Spinal cord (tissue), 10 donors: ENCODE measurements at places on chromosomes 6 and 20. TPM values are rescaled to one million over a fixed set of nuclear protein-coding genes. Genes with fewer than 3 reads are reported as not detected.

DNA sequence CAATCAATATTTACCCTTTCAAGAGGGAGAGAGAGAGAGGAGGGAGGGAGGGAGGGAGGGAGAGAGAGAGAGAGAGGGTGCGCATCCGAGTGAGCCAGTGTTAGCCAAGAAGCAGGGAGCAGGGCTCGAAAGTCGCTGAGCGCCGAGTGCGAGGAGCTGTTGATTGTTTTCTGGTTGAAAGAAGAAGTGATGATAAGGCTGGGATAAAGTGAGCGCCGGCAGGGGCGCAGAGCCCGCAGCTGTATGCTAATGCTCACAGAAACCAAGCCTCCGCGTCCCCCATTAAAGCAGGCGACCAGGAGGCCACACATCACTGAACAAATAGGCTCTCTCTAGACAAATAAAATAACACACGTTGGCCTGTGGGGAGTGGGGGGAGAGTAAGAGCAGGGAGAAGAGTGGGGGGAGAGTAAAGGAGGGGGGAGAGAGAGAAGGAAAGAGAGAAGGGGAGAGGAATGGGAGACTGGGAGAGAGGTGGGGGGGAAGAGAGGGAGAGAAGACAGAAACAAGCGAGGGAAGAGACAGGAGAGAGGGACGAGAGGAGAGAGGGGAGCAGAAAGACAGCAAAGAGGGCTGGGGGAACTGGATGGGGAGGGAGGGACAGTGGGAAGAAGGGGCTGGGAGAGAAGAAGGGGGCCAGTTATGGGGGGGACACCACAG, 5.0 kb upstream of the INSM1 start:
- no peak for DNase-seq

GRCh38 chr20:19616081-19616480, 142.0 kb upstream of the RIN2 start:
- no peak for DNase-seq

- DNase-seq: no peak
These were observed 692.8 kb downstream of the EPM2A start for GRCh38 chr6:145042559-145042958.

GRCh38 chr6:135461208-135461607, 36.3 kb downstream of the AHI1 start:
- no peak for DNase-seq

DNA sequence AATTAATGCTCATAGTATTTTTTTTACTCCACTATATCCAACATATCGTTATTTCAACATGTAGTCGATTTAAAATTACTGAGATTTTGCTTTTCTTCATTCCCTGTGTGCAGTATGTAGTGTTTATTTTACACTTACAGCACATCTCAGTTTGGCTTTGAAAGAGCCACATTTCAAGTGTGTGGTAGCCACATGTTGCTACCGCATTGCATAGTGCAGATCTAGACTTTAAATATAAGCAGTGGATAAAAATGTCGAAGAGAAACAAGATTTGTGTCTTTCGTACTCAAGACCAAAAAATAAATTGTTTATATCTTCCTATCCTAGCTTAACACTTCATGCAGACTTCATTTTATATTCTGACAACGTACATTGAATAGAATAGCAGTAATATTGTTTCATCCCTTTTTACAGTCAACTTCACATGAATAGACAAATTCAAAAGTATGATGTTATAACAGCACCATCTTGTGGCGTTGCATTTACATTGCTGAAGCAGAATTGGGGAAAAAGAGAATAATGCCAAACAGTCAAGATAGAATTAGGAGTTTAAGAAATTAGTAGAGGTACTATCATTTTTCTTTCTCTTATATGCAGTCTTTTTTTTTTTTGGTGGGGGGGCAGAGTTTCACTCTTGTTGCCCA, 29.9 kb downstream of the FBXO5 start:
- DNase-seq: peak; percentile 65

DNA sequence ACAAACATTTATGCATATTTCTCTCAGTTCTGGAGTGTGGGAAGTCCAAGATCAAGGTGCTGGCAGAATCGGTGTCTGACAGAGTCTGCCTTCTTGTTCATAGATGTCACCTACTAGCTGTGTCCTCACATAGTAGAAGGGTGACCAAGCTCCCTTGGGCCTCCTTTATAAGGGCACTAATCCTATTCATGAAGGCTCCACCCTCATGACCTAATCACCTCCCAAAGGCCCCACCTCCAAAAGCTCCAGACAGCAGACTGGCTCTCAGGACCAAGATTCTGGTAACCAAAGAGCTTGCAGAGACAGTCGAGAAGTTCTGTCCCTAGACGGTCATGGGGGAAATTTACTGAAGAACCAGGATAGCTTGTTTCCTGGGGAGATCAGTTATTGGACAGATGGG, 139.1 kb downstream of the COL9A1 start:
- no peak for DNase-seq

- DNase-seq: no peak
These were observed 26.6 kb upstream of the PI16 start for GRCh38 chr6:36927691-36928546.

DNA sequence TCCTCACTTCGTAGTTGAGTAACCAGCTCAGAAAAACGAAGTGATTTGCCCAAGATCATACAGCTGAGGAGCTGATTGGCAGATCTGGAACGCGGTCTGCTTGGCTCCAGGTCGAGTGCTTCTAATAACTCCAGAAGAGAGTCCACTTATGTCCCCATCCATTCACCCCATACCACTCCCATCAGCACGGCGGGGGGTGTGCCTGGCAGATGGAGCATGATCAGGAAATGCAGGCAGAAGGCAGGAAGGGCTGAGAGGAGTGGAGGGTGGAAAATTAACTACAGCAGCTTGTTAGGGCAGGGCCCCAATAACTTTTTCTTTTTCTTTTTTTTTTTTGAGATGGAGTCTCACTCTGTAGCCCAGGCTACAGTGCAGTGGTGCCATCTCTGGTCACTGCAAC, 15.0 kb downstream of the FITM2 start:
- DNase-seq: no peak

- no peak for DNase-seq
These were observed 6.7 kb downstream of the SRC start for GRCh38 chr20:37352608-37352980.

DNA sequence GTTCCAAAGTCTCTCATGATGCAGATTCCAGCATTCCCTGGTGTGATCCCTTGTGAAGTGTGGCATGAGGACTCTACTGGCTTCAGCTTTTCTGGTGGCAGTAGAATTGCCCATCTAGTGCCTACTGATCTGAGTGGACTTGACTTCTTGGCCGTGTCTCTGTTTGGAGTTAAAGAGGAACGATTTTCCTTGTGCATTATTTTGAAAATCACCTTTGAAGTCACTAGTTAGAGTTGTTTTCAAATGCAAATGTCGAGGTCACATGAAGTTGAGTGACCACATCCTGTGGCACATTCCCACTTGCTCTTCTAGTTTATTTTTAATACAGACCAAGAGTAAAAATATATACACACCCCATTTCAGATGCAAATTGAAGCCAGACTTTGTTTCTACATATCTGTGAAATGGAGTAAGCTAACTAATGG, 270.7 kb upstream of the TAB2 start:
- no peak for DNase-seq

DNA sequence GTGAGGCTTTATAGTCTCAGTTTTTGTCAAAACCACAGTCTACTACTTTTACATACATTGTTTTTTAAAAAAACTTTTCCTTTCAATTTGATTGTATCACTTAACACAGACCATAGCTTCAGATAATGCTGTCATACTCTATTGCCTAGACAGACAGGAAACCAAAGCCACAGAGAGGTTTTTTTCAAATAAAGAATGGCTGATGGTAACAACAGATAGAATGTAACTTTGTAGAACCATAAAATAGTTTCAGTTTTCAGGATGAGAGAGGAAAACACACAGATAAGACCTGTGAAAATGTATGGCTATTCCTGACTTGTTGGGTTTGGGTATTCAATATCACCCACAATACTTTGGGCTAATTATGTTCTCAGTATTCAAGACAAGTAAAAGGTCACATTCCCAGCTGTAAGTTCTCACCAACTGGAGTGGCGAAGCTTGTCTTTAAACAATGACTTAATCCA, 94.0 kb downstream of the ADGRG6 start:
- DNase-seq: no peak

DNA sequence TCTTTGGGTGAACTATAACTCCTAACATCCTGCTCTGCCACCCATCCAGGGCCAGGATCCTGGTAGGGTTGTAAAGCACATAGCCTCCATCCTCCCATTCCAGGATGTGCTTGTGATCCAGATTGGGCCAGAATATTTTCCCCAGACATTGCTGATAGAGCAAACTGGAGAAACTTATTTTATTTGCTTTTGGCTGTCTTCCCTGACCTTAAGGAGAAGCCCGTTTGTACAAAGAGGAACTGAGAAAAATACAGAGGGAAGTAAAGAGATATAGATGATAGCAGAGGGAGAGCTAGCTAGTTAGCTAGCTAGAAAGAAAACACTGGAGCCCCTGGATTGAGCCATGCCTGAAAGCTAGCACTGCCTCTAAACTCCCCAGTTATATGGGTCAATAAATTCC, 9.0 kb upstream of the HDAC2 start:
- DNase-seq: no peak

- peak; percentile 43 for DNase-seq
These were observed 75.7 kb upstream of the QKI start for GRCh38 chr6:163338671-163339405.

DNA sequence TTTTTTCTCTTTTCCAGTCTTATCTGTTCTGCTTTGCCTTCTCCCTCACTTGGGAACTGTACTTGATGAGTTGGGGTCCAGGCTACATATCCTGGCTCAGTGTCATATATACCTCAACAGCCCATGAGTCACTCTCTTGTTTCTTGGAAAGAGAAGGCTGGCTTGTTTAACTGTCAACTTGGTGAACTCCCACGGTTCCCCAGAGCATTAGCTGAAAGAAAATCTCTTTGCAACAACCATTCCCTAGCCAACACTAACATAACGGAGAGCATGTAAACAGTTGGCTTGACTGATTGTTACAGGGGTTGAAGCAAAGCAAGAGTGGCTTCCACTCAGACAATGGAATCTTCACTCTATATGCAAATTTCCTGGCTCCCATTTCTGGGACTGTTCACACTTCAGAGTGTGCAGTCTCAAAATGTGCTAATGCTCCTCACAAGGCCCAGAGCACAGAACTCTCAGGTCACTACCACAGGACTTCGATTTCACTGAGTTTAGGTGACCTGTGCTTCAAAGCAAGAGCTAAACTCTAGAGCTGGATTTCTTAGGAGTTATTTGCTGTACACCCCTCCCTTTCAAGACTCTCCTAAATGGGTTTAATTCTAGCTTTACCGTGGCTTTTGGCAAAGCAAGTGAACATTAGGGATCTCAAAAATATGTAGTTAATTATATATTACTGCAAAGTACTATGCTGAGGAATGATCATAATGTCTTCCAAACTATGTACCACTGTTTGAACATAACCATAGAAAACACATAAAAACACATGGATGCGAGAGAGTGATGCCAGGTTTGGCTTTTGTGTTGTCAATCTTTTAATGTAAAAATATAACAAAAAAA, 609.8 kb downstream of the RFPL4B start:
- peak; percentile 24 for DNase-seq

- DNase-seq: no peak
These were observed 869 bp upstream of the TRIM15 start for GRCh38 chr6:30162265-30163089.

Gene WASF1
- total RNA-seq: 19.3 TPM

Gene LY86
- total RNA-seq: 14.5 TPM

Gene NFATC2
- 4.6 TPM for total RNA-seq

Gene IL22RA2
- not detected for total RNA-seq

Gene RNF182
- total RNA-seq: 25.6 TPM

Gene ABHD16B
- total RNA-seq: not detected

Gene BPI
- total RNA-seq: 11.5 TPM

Gene HELZ2
- 9.9 TPM for total RNA-seq
